ENCODE measurements at places on chromosomes 2 and 18. TPM values are rescaled to one million over a fixed set of nuclear protein-coding genes. Genes with fewer than 3 reads are reported as not detected.

DNA sequence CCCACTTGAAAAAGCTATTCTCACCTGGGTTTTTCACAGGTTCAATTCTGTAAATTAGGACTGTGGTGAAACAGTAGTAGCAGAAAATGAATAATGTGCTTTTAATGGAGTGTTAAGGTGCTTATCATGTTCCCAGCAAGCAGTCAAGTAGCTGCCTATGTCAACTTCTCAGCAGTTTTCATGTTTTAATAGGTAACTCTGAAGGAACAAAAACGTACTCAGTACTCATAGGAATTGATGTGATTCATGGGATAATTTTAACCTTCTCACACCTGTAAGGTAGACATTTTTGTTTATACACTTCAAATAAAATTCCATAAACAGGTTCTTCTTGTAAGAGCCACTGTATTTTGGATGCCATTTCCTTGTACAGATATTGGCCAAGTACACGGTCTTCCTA is 801.6 kb downstream of the MBD2 start:
- no peak for DNase-seq

DNA sequence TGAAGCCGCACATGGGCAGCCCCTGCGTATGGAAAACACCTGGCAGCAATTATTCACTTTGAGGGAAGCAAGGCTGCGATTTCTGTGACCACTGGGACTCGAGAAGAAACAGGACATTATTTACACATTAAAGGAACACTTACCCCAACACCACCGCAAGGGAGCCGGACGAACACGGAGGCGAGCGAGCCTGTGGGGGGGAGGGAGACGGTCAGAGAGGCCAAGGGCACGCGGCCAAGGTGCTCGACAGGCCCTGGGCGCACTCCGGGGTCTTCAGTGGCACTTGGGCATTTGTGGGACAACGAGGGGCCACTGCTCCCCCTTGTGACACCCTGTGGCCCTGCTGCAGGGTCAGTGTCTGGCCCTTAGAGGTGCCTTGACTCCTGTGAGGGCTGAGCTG is 247.0 kb downstream of the TWIST2 start:
- DNase-seq, result no peak

TMEM163 gene
- 0.22 TPM for total RNA-seq

MYO5B gene
- 0.44 TPM for total RNA-seq
